ENCODE measurements at places on chromosomes 16 and 17. TPM values are rescaled to one million over a fixed set of nuclear protein-coding genes. Genes with fewer than 3 reads are reported as not detected.

GRCh38 chr16:27270349-27270748 lies 1.8 kb upstream of the NSMCE1 start:
- H3K4me1 ChIP-seq, result peaks cover 46% of the 10 kb centered on the region
- DNase-seq, result no peak
- no peak overlapping the region for H3K4me3 ChIP-seq
- H3K27me3 ChIP-seq, result no peaks in the 10 kb centered on the region
- H3K36me3 ChIP-seq, result peaks cover 9% of the 10 kb centered on the region

DNA sequence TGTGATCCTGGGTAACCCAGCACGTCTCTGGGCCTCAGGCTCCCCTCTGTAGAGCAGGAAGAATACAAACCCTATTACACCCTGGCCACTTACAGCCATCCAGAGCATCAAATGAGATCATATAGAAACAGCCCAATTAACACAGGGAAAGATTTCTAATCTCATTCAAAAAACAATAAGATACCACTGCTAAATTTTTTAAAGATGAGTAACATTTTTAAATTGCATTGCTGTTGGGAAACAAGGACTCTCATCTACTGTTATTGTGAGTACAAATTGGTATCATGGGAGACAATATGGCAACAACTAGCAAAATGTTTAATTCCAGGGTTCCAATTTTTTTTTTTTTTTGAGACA lies 41.1 kb downstream of the SRL start:
- no peak overlapping the region for H3K4me3 ChIP-seq
- H3K27me3 ChIP-seq, result peaks cover 7% of the 10 kb centered on the region
- H3K27ac ChIP-seq, result peak overlapping the region; percentile 43
- H3K4me1 ChIP-seq, result peaks cover 6% of the 10 kb centered on the region
- DNase-seq, result no peak

DNA sequence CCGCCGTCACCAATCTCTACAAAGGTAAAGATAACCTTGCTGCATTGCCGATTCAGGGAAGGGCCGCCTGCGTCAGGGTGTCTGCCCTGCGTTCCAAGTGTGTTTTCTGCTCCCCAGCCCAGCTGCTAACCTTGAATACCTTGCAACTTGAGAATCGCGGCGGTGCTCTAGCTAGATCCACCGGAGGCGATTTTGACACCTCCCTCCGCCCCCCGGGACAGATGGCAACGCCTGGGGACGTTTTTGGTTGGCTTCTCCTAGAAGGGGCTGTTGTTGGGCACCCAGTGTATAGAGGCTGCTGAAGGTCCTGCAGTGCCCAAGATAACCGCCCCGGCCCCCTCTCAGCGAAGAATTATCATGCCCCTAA lies 1.5 kb downstream of the HAPSTR1 start:
- no peak for DNase-seq
- peaks cover 14% of the 10 kb centered on the region for H3K36me3 ChIP-seq
- H3K4me1 ChIP-seq, result peaks cover 46% of the 10 kb centered on the region
- peak overlapping the region; percentile 99 for H3K4me3 ChIP-seq

GRCh38 chr16:74034200-74034599 lies 262.4 kb upstream of the PSMD7 start:
- H3K27me3 ChIP-seq, result peaks cover 20% of the 10 kb centered on the region
- no peak overlapping the region for H3K27ac ChIP-seq
- H3K4me1 ChIP-seq, result no peaks in the 10 kb centered on the region

- H3K4me1 ChIP-seq, result peaks cover 5% of the 10 kb centered on the region
- H3K36me3 ChIP-seq, result peaks cover 3% of the 10 kb centered on the region
- no peak for DNase-seq
- H3K27me3 ChIP-seq, result peaks cover 57% of the 10 kb centered on the region
- H3K4me3 ChIP-seq, result no peak overlapping the region
Measured at GRCh38 chr17:34204402-34204801, 50.7 kb upstream of the CCL2 start.

DNA sequence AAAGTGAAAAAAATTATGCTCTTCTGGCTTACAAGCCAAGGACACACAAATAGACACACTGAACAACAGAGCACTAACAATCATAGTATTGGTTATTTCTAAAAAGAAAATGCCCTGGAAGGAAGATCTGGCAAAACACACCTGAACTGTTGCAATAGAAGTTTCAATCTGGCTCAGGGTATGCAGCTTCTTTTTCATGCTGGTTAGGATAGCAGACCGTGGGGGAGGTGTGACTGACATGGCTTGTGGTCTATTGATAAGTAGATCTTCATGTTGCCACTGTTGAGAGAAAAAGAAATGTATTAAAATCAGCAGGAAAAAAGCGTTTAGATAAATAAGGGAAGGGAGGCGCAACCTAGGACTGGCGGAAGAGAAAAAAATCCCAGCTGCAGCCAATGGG lies 26.5 kb upstream of the ARL6IP1 start:
- no peak overlapping the region for H3K4me3 ChIP-seq
- H3K27me3 ChIP-seq, result no peaks in the 10 kb centered on the region
- peak overlapping the region; percentile 70 for H3K27ac ChIP-seq
- H3K36me3 ChIP-seq, result peaks cover 7% of the 10 kb centered on the region
- no peak for DNase-seq

GRCh38 chr17:70258465-70258864 lies 89.1 kb downstream of the KCNJ2 start:
- H3K4me1 ChIP-seq, result no peaks in the 10 kb centered on the region
- H3K27ac ChIP-seq, result no peak overlapping the region

DNA sequence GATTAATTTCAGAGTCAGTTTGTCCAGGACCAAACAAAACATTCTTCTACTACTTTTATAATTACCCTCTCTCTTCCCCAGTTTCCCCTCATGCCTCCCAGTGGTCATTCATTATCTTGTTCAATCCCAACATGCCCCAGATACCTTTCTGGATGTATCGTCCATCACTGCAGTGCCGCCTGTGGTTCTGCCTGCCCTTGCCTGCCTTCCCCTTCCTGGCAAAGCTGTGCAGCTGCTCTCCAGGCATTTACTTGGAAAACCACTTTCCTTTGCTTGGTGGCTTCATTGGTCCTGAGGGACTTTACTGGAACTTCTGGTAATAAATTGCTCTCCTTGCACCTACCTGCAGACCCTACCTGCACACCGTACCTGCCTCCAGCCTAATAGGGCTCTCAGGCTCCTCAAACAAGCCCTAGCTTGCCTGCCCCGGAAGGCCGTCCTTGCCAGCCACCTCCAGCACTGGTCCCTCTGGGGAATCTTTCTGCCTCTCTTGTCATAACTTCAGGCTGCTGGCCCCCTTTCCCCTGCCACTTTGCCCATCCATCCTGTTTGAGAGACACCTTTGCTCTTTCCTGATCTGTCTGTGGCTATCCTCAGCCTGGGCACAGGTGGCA lies 19.5 kb upstream of the MSI2 start:
- no peaks in the 10 kb centered on the region for H3K4me1 ChIP-seq
- DNase-seq, result no peak
- H3K4me3 ChIP-seq, result no peak overlapping the region

GRCh38 chr17:83138820-83139219 lies 59.4 kb downstream of the METRNL start:
- H3K4me1 ChIP-seq, result no peaks in the 10 kb centered on the region
- no peak overlapping the region for H3K4me3 ChIP-seq
- no peak for DNase-seq
- no peak overlapping the region for H3K27ac ChIP-seq
- H3K36me3 ChIP-seq, result no peaks in the 10 kb centered on the region

DNA sequence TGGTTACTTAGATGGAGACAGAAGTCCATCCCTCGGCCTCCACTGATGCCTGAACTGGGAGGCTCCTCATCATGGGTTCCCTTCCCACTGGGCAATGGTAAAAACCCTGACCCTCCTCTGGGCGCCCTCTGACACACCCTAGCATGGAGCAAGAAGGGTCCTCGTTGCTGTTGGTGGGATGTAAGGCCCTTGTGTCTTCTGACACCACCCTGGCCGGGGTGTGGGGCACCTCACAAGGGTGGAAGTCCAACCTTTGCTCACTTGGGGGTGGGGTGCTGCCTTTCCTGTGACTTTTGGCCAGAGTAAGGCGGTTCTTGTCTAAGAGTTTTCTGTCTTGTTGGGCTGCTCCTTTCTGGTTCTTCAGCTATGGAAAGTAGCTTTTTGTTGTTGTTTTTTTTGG lies 28.7 kb downstream of the MPRIP start:
- no peak for DNase-seq
- peaks cover 40% of the 10 kb centered on the region for H3K4me1 ChIP-seq
- H3K4me3 ChIP-seq, result no peak overlapping the region
- H3K36me3 ChIP-seq, result peaks cover 2% of the 10 kb centered on the region

DNA sequence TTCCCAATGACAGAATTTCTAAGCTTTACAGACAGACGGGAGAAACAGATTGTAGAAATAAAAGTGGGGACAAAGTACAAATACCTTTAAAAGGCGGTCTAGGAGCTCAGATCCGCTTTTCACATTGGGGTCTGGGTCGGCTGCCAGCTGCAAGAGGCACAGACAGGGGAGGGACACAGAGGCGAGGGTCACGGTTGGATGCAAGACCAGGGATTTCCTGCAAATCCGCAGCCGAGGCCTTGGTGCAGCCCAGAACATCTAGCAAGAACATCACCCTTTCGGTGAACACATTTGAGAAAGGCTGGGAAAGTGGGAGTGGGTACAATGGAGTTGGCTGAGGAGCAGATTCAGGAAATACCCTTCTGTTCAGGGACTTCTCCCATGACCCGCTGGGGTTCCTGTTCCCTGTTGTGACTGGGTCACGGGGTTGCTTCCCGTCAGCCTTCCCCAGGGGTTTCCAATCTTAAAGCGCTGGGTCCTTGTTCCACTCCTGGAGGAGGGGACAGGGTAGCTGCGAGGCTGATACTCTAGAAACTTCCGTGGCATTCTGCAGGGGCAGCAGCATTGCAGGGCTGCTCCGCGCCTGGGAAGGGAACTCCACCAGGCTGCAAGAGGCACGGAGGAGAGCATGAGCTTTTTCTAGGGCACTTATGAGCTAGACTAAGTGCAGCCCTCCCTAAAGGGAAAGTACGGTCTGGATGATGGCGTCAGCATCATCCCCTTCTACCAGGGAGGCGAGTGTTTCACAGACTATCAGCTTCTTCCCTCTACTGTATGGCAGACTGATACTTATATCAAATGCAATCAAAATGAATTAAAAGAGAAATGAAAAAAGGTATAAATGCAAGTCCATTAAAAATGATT lies 16.0 kb downstream of the VAC14 start:
- H3K36me3 ChIP-seq, result peaks cover 13% of the 10 kb centered on the region
- H3K4me3 ChIP-seq, result no peak overlapping the region
- H3K27ac ChIP-seq, result no peak overlapping the region
- peaks cover 9% of the 10 kb centered on the region for H3K4me1 ChIP-seq
- no peaks in the 10 kb centered on the region for H3K27me3 ChIP-seq
- DNase-seq, result no peak

- no peak overlapping the region for H3K27ac ChIP-seq
- no peak overlapping the region for H3K4me3 ChIP-seq
- H3K27me3 ChIP-seq, result no peaks in the 10 kb centered on the region
Measured at GRCh38 chr17:73027130-73027741, 65.3 kb downstream of the SLC39A11 start.

GRCh38 chr16:79211586-79211985 lies 389.0 kb downstream of the MAF start:
- H3K36me3 ChIP-seq, result peaks cover 2% of the 10 kb centered on the region
- no peak for DNase-seq
- no peaks in the 10 kb centered on the region for H3K4me1 ChIP-seq
- no peak overlapping the region for H3K4me3 ChIP-seq

DNA sequence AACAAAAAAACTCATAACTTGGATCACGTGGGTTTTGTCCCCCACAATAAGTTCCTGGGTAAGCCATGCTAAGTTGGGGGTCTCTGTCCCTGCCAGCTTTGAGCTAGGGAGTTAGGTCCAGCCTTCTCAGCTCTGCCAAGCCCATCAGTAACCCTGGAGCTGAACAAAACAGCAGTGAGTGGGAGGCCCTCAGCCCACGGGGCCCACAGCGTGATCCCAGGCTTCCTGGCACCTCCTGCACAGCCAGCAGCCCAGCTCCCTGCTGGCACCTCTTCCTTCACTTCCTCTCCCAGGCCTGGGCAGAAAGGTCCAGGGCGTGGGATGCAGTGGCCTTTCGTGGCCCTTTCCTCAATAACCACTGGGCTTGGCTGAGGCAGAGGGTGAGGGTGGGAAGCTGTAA lies 35.5 kb upstream of the CDC42EP4 start:
- H3K4me1 ChIP-seq, result no peaks in the 10 kb centered on the region
- H3K36me3 ChIP-seq, result no peaks in the 10 kb centered on the region

GRCh38 chr17:66369830-66370229 lies 67.4 kb downstream of the PRKCA start:
- peak overlapping the region; percentile 59 for H3K27ac ChIP-seq
- peaks cover 2% of the 10 kb centered on the region for H3K36me3 ChIP-seq
- H3K4me1 ChIP-seq, result peaks cover 39% of the 10 kb centered on the region
- H3K27me3 ChIP-seq, result no peaks in the 10 kb centered on the region
- DNase-seq, result no peak

DNA sequence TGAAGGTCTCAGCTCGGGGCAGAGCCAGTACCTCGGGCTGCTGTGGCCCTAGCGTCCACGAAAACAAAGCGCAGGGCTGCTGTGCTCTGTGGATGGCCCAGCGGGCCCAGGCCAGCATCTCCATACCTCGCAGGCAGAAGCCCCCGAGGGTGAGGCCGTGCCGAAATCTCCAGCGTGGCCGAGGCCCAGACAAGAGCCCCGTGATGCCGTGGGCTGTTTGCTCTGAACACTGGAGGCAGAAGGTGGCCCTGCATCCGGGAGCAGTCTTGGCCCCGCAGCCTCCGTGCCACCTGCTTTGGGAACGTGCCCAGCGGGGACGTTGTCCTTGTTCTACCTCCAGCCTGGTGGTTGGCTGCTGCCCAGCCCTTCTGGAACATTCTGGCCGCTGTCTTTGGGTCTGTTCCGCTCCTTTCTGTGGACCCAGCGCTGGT lies 121.4 kb downstream of the BANP start:
- H3K27me3 ChIP-seq, result no peaks in the 10 kb centered on the region
- H3K4me1 ChIP-seq, result peaks cover 6% of the 10 kb centered on the region
- no peak overlapping the region for H3K27ac ChIP-seq
- H3K4me3 ChIP-seq, result no peak overlapping the region
- H3K36me3 ChIP-seq, result peaks cover 8% of the 10 kb centered on the region

GRCh38 chr17:43328650-43329049 lies 70.1 kb upstream of the ARL4D start:
- peaks cover 7% of the 10 kb centered on the region for H3K4me1 ChIP-seq
- DNase-seq, result no peak
- H3K36me3 ChIP-seq, result no peaks in the 10 kb centered on the region
- peaks cover 45% of the 10 kb centered on the region for H3K27me3 ChIP-seq
- H3K27ac ChIP-seq, result no peak overlapping the region

GRCh38 chr16:24729951-24730815 lies 732 bp downstream of the TNRC6A start:
- DNase-seq, result no peak
- H3K4me1 ChIP-seq, result peaks cover 39% of the 10 kb centered on the region
- peak overlapping the region; percentile 97 for H3K27ac ChIP-seq
- H3K4me3 ChIP-seq, result peak overlapping the region; percentile 96
- peaks cover 5% of the 10 kb centered on the region for H3K36me3 ChIP-seq
- no peaks in the 10 kb centered on the region for H3K27me3 ChIP-seq

GRCh38 chr17:537133-537532 lies 177.5 kb downstream of the VPS53 start:
- no peaks in the 10 kb centered on the region for H3K27me3 ChIP-seq
- H3K4me3 ChIP-seq, result no peak overlapping the region
- H3K4me1 ChIP-seq, result peaks cover 3% of the 10 kb centered on the region
- H3K27ac ChIP-seq, result peak overlapping the region; percentile 27

LGALS9B gene
- total RNA-seq, result not detected

SSTR5 gene
- total RNA-seq, result not detected

ZNF750 gene
- not detected for total RNA-seq

SSH2 gene
- total RNA-seq, result 72.2 TPM

LAT gene
- total RNA-seq, result 191 TPM

SLC25A19 gene
- 15.1 TPM for total RNA-seq

PIRT gene
- total RNA-seq, result not detected

BAIAP2 gene
- 11.0 TPM for total RNA-seq

ZNF629 gene
- 1.5 TPM for total RNA-seq

MAPT gene
- total RNA-seq, result 1.2 TPM

HCRT gene
- total RNA-seq, result not detected

MYH8 gene
- not detected for total RNA-seq

KRTAP1-1 gene
- not detected for total RNA-seq

CD300LG gene
- not detected for total RNA-seq

GAST gene
- total RNA-seq, result not detected

MINK1 gene
- 263 TPM for total RNA-seq

ZFPM1 gene
- 29.4 TPM for total RNA-seq

TBC1D3E gene
- total RNA-seq, result not detected

All from T-helper 17 cell (primary cell).